Ureter (tissue), 1 donor: ENCODE measurements at places on chromosomes 13 and 19. TPM values are rescaled to one million over a fixed set of nuclear protein-coding genes. Genes with fewer than 3 reads are reported as not detected.

DNA sequence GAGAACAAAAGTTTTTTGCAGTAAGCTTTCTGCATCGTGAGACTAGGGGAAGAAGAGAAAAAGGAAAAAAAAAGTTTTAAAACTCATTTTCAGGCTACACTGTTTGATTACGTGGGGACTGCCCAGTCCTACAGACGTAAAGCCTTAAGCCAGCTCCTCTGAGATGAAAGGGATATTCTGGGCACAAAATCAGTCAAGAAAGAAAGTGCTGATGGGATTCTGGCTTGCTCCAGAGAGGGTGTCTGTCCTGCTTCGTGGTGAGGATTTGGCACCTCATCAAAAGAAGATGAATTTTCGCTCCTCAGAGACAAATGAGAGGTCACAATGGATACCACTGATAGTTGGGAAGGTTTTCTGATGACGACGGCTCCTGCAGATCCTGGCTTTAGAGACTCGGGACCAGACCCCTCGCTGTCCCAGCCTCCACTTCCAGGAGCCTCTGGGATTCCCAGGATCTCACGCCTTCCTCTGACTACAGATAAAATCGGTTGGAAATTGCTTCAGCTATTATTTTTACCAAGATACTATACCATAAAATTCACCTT is 9.7 kb downstream of the TEX29 start:
- peak; percentile 20 for DNase-seq

DNA sequence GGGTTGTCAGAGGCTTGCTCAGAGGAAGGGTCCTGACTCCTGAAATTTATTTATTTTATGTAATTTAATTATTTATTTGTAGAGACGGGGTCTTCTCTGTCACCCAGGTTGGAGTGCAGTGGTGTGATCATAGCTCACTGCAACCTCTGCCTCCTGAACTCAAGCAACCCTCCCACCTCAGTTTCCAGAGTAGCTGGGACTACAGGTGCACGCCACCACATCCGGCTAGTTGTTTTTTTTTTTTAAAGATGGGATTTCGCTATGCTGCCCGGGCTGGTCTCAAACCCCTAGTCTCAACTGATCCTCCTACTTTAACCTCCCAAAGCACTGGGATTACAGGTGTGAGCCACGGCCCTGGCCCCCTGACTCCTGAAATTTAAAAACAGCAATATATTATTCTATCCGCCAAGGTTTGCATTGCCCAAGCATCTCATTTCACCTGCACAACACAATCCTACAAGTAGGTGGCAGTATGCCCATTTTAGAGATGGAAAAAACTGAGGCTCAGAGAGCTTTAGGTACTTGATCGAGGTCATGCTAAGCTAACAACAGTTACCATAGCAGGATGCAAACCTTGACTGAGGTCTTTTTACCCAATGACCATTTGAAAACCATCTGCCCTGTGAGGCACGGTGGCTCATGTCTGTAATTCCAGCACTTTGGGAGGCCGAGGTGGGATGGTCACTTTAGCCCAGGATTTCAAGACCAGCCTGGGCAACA is 18.1 kb downstream of the ARHGEF18 start:
- no peak for DNase-seq

GRCh38 chr13:109480011-109480955 is 306.1 kb downstream of the IRS2 start:
- no peak for DNase-seq

DNA sequence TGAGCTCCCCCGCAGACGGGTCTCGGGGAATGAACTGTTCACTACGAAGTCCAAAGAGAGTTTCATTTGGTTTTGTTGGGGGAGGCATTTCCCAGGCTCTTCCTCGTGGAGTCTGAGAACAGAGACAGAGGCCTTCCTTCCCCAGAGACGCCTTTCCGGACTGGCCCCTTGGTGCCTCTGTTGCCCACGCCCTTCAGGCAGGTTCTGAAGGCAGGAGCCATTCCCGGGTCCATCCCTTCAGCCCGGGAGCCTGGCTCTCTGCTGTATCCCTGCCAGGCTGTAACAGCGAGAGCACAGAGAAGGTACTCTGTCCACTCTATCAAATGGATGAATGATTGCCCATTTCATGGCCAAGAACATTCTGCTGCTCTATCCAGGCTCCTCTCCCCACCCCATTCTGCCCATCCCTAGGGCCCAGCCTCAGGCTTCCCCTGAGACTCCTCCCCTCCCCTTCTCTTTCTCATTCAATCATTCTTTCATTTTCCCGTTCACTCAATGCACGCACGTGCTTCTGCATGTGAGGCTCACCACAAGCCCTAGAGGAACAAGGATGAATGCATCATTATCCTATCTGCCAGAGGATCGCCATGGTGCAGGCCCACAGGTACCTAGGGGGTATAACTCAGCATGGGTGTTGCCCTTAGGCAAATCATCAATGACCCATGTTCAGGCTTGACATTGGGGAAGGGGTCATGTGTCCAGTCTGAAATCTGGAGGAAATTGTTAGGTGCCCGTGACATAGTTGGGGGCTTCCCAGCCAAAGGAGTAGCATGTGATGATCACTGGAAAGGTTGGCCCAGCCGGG is 298.6 kb downstream of the ZNF536 start:
- DNase-seq = no peak

The SIGLEC5 gene
- total RNA-seq = 1.2 TPM

- no peak for DNase-seq
Observed at GRCh38 chr13:31875134-31875533, 135.8 kb downstream of the RXFP2 start.

DNA sequence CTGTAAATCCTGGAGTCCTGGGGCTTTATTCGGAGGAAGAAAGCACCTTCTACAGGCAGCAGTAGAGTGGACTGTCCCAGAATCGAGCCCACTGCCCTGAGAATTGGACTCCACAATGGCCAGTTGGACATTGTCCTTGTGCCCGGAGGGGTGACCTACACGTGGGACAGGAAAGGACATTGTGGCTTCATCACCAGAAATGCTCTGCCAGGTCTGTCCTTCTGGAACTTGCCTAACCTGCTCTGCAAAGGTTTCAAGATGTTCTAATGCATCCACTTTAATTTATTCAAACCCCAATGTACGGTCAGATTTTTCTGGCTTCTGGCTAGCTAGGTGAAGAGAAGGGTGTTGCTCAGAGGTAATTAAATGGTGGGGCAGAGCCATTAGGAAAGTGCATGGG is 32.4 kb upstream of the SPATA13 start:
- DNase-seq = no peak

The PSG3 gene
- total RNA-seq = not detected
